Activated T-cell treated with anti-CD3 and anti-CD28 coated beads for 24 hours (primary cell): ENCODE measurements at places on chromosomes 2 and 18.

DNA sequence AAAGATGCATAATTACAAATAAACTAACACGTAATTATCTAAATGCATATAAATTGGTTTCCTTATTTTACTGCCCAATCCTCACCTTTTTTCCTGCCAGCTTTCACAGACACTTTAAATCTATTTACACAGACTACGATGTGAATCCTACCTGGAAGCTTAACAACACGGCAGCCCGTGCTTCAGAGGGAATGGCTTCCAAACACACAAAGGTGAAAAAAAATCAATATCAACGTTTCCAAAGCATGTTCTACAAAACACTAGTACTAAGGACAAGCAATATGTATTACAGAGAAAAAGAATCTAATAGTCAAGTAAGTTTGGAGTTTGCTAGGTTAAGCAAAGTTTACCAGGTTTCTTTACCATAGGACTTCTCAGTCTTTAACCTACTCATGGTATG lies 4.4 kb downstream of the MAP4K3 start:
- DNase-seq, result no peak

DNA sequence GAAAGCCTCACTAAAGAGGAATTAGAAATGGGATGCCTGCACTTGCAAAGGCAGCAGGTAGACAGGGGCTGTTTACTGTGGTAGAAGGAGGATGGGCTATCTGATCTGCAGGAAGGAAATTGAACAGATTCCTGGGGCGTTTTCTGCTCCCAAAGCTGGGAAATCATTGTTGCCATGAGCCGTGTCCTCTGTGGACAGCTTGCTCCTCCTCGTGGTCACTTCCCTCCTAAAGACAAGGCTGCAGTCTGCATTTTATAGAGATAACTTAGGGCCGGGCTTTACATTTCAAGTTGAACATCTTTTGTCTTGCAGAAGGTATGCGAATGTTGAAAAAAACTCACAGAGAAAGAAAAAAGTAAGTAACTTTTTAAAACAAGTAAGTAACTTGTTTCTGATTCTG lies 50.9 kb downstream of the DCDC2C start:
- no peak for DNase-seq

- no peak for DNase-seq
These were observed 5.1 kb downstream of the CPS1 start for GRCh38 chr2:210561475-210561874.

GRCh38 chr2:28369358-28369757 lies 23.3 kb upstream of the FOSL2 start:
- no peak for DNase-seq

- DNase-seq, result no peak
These were observed 109.1 kb downstream of the CABLES1 start for GRCh38 chr18:23244401-23244800.

GRCh38 chr2:163794635-163795034 lies 58.8 kb upstream of the FIGN start:
- DNase-seq, result no peak

DNA sequence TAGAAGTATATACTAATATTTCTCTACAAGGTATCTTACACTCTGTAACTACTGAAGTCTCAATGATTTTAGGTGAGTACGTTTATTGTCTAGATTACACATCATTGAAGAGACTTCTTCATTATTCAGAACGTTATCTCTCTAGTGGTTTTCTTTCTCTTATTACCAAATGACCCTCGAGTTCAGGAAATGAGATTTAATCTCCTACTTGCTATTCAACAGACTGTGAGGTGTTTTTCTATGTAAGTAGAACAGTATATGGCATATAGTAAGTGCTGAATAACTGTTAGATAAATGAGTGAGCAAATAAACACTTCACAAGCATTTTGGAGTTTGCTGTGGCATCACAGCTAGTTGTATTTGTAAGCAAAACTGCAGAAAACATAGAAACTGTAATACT lies 947.2 kb upstream of the SLC39A10 start:
- DNase-seq, result no peak

DNA sequence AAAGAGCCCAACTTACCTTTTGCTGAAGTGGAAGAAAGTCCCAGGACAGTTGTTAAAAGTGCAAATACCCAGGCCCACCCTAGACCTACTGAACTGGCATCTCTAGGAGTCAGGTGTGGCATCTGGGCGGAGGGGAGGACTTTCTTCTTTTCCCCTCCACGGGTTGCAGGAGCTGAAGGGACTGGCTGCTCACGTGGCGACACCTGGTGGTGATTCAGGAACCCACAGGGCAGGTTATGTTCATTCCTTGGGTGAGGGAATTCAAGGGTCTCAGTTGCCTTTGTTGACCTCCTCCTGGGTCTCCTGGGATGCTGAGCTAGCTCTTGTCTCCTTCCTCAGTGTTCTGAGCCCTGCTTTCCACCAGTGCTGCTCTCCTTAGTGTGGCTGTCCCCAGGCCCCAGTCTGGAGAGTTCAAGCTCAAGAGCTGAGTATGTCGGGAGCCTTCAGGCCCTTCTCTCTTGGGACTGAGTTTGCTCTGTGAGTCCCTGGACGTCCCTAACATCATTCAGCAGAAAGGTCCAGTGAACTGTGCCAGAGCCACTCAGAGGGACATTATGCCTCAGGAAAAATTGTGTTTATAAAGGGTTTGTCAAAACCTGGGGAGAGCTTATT lies 56.9 kb downstream of the DYSF start:
- DNase-seq, result peak; percentile 67

GRCh38 chr2:53182601-53183000 lies 585.0 kb upstream of the CHAC2 start:
- DNase-seq, result no peak

DNA sequence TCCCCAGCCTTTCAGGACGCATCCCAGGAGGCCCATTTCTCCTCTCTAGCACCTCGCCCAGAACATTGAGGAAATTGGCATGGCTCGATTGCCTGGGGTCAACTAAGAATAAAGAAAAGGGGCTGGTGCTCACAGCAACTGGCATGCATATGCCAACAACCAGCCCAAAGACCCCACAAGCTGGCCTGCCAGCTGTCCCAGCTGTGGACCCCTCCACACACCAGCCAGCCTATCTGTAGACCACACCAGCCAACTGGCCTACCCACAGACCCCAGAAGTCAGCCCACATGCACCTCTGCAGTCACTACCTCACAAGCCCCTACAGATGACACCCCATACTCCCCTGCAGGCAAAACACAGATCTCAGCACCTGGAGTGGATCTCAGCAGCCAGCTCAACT lies 123.8 kb upstream of the ID2 start:
- no peak for DNase-seq

DNA sequence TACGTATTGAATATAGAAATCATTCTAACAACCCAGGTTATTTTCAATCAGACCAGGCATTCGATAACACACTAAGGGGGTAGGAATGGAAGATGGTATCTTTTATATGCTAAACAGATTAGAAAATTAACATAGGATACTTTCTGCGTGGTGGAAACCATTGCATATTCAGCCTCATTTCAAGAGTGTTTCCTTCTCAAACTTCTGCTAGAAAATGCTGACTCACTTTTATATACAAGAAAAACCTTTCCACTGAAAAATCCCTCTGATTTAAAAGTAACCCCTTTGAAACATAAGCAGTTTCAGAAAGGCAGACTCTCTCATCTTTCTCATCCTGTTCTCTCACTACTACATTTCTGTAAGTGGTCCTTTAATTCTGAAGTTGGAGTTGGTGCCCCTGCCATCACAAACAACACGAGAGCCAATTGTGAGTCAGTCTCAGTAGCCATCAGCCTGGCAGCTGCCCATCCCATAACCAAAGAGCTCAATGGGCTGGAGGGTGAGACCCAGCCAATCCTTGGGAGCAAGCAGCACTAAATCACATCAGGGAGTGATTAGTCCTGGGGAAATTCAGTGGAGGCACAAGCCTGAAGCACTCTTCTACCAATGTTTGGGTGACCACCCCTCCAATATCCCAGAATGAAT lies 343.1 kb downstream of the CELF4 start:
- no peak for DNase-seq

GRCh38 chr18:770583-770961 lies 41.5 kb downstream of the YES1 start:
- no peak for DNase-seq

DNA sequence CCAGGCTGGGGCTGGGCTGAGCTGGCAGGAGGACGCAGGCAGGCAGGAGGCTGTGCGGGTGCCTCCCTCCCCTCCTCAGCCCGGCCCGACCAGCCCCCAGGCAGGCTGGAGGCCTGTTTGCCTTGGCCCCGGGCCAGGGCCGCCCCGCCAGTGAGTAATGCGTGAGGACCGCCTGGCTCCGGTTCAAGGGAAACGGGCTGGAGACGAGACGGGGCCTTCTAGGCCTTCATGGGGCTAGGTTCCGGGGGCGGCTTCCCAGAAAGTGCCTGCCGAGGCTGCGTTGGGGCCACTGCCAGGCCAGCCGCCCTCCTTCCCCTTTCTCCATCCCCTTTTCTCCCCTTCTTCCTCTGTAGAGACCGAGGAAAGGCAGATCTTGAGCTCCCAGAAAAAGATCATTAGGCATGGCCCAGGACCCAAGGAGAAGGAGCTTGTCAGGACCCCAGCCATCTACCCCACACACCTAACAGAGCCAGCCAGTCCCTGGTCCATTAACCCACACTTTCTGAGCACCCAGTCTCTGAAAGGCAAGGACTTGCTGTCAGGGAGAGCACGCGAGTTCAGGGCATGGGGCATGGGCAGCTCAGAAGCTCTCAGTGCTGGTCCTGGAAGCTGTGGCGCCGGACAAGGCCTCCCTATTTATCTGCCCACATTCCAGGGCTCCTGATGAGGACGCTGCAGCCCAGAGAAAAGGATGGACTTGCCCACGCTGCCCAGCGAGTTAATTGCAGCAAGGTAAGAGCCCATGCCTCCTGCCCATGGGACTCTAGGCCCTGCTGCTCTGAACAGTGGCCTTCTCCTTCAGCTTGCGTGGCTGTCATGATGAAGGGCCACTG lies 48.5 kb downstream of the SMAD7 start:
- DNase-seq, result no peak

GRCh38 chr2:106201661-106202060 lies 7.6 kb upstream of the UXS1 start:
- DNase-seq, result no peak

DNA sequence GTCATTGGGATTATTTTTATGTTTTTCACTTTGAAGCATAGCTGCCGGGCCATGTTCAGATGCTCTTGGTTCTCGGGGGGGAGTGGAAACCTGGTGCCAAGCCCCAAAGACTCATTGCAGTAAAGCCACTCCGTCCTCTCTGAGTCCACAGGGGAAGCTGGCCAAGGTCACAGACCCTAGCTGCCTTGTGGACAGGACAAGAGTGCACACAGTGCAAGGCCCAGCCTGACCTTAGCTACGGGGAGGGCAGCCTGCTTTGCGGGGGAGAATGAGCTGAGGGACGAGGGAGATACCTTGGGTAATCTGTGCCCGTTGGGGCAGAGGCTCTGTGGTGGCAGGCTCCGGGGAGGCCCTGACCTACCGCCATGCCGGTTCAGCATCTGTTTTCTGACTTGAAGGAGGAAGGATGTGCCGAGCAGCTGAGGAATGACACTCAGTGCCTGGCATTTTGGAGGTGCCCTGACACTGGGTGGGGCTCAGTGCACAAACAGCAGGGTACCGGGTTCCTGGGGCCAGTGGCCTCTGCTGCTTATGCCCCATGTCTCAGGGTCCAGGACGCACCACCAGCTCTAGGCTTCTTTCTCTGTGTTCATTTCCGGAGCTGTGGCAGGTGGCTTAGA lies 87.2 kb downstream of the STPG4 start:
- no peak for DNase-seq

DNA sequence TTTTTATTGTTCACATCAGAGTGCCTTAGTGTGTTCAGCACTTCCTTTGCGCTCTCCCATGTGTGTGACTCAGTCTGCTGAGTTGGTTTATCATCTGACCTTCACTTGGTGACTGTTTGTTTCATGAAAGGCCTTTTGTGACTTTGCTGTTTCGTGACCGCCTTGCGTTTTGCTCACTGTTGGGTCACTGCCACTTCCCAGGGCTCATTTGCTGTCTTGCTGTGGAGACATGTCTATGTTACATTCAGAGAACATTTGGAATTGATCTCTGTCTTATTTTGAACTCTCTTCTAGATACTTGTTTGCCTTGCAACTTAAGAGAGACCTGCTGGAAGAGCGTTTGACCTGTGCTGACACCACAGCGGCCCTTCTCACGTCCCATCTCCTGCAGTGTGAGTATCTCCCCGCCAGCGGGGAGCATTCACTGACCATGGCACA lies 54.7 kb downstream of the FARP2 start:
- DNase-seq, result no peak

DNA sequence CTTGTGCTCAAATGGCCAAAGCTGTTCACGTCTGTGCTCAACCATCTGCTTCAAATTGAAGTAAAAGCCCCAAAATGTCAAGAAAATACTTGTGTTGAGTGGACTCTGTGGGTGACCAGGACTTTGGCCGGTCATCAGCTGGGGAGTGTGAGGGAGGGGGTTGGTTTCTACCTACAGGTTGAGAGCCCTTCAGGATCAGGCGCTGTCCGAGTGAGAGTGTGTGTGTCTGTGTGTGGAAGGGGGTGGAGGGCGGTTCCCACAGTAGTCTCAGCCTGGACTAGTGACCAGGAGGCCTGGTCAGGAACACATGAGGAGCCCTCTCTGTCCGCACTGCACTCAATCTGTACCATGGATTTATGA lies 34.2 kb downstream of the ATOH8 start:
- DNase-seq, result no peak

- DNase-seq, result no peak
These were observed 121.1 kb downstream of the SETBP1 start for GRCh38 chr18:44801781-44802180.

- no peak for DNase-seq
These were observed 204.9 kb downstream of the PID1 start for GRCh38 chr2:229066121-229066715.

DNA sequence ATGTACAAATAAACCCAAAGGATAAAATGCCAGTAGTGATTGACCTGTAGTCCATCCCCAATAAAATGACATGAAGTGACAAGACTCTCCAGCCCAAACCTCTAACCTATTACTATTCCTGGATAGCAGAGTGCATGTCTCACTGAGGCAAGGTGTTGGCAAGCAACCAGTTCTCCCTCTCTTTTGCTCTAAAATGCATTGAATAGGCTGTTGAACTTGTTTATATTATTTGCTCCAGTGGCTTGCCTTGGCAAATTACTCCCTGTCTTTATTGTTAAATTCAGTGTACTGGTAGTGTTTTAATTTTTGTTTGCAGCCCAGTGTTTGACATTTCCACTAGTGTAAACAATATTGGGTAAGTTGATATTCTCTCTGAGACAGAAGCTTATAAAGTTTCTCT lies 70.5 kb downstream of the CSRNP3 start:
- no peak for DNase-seq

DNA sequence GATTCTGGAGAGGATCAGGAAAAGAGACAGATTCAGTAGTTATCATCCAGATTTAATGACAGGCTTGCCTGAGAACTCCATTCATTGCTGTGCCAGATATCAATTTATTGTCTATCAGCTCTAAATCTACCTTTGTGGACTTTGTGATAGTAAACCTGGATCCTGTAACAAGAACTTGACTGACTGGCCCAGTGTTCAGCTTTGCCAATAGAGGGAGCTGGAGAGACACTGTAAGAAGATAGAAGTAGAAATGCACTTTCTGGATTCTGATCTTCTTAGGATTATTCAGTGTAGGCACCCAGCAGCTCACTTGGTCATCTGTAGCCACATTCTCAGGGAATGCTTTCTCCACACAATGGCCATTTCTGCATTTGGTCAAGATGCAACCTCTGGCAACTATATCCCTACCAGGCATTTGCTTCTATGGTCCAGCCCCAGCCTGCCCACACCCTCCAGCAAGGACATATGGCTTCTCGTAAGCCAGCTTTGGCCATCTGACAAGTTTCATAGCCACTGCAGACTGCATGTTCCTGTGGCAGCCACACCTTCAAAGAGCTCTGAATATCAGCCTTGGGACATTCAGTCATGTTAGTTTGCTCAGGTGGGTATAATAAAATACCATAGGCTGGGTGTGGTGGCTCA lies 6.1 kb upstream of the SERPINB8 start:
- peak; percentile 27 for DNase-seq
